ENCODE measurements at places on chromosomes 7 and 10. TPM values are rescaled to one million over a fixed set of nuclear protein-coding genes. Genes with fewer than 3 reads are reported as not detected.

The CACNA2D1 gene
- not detected for total RNA-seq

The CTTNBP2 gene
- not detected for total RNA-seq

The HOXA6 gene
- not detected for total RNA-seq

The TBATA gene
- not detected for total RNA-seq

- no peak for DNase-seq
These were observed 23.3 kb upstream of the ZNF282 start for GRCh38 chr7:149171892-149172533.

DNA sequence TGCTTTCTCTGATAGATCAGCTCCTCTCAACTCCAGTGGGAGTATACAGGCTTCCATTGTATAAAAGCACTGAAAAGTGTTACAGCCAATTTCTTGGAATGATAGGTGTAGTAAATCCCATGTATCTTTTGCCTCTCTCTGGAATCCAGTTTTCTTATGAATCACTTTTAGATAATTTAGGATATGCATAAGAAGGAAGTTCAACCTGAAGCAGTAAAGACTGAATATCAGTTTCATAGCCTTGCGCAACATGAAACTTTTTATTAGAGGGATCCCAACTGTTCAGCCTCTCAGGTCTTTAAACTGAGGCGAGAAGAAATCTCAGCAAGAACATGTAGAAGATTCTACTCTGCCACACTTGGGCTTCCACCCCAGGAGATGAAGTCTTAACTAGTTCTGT, 280.0 kb downstream of the MALRD1 start:
- DNase-seq: no peak

DNA sequence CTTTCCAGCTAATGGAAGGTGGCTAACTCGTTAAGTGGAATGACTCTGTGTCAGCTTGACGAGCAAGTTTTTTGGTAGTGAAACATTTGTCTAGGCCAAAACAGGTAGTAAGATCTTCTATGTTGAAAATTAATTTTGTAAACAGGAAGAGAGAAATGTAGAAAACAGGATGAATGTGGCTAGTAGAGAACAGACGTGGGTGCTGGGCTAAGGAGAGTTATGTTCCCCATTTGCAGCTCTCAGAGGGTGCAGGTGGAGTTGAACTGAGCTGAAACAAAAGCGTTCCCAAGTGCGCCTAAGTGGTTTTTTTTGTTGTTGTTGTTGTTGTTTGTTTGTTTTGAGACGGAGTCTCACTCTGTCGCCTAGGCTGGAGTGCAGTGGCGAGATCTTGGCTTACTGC, 59.5 kb upstream of the SRPK2 start:
- no peak for DNase-seq

DNA sequence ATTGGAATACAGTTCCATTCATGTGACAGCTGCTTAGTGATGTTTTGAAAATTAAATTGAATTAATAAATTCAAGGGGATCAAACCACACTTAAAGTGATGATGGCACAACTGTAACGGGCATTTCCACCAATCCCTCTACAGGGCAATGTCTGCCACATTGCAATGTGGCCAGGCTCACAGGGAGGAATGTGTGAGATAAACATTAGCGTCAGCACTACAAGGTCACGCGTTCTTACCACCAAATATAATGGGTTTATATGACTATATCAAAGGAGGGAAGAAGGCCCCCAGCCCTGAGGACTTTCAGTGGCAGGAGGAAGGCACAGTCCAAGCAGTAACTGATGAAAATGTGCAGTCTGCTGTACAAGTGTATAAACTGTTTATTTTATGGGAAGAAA, 31.1 kb upstream of the CELF2 start:
- no peak for DNase-seq

The LEP gene
- total RNA-seq: not detected

GRCh38 chr7:47347816-47348385, 234.0 kb downstream of the TNS3 start:
- DNase-seq: no peak

The MET gene
- total RNA-seq: 2.2 TPM

GRCh38 chr10:5730766-5731165, 46.1 kb downstream of the TASOR2 start:
- no peak for DNase-seq

DNA sequence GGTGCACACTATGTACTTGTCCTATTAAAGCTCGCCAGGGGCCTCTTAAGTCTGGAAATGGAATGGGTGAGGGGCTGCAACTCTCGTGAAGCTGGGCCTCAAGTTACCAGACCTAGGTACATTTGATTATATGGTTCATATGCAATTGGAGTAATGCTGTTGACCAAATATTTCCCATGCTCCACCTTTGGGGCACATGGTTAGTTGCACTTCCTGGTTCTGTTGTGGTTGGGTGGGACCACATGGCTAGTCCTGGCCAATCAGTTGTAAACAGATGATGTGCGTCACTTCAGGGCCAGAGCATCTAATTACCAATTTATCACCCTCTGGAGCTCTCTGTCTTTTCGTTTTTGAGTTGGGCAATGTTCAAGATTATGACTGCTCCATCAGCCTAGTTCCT, 39.5 kb upstream of the OPN4 start:
- DNase-seq: no peak

- DNase-seq: no peak
These were observed 130.8 kb downstream of the ITGA8 start for GRCh38 chr10:15588635-15589508.

DNA sequence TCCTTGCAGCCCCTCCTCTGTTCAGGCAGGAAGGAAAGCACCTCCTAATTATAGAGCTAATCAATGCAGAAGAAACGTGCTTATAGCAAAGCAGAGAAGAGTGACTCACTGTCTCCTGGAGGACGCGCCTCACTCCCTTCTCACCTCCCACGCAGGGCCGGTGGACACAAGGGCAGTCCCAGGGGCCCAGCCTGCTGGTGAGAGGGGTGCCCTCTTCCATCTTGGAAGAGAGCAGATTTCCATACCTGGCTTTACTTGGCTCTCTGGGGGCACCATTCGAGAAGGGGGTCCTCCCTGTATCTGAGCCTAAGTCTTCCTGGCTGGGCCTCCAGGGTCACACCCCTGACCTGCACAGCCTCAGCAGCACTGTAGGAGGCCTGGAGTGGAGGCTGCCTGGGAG, 55.8 kb downstream of the RASGEF1A start:
- DNase-seq: no peak

Measured in activated CD4-positive, alpha-beta T cell treated with anti-CD3 and anti-CD28 coated beads, Interleukin-2, amount 10 ng/mL, durations not matched to agents 24 days and 14 days (primary cell).